ENCODE measurements at places on chromosomes 3 and 15.

DNA sequence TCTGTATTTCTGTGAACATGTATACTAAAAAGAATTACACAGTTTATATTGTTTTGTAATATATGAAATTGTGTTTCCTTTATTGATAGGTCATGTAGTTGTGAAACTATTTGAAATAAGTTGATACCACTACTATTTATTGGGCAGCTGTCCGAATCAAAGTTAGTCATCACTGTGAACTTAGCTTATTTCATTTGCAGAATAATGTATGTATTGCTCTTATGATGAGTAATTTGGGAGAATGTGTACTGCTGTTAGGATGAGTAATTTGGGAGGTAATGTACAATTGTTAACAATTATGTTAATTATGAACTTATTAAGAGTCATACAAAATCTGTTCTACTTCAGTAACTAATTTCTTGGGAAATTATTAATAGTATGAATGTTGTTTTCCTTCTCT is 22.2 kb downstream of the FXR1 start:
- no peak for DNase-seq

- DNase-seq: no peak
These were observed 517.2 kb upstream of the CBLB start for GRCh38 chr3:106386050-106386449.

DNA sequence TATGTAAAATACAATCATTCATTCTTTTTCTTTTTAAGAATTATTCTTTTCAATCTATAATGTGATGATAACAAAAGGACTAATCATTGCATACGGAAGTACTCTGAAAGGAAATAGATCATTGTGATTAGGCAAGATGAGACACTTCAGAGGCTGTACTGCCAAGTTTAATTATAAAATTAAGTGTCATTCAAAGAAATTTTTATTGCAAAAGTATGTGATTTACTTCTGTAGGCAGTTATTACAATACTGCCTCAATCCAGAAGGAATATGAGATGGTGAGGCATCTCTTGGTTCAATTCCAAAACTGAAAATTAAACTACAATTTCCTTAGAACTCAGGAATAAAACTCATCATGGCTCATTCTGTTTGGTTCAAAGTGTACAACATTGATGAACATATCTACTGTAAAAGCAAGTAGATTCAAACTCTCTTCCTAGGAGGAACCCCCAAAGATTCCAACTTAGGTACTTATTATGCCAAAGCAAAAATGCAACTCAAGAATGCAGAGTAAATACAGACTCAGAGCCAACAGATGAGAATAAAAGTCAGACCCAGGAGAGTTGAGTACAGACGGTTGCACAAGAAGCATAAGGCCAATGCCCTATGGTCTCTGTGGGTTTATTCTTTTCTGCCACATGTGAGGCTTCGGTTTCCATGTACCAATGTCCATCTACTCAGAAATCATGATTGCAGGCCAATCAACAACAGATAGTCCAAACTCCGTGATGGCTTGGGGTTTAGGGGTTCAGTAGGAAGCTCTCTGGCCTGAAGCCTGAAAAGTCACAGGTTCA is 118.5 kb upstream of the WNT5A start:
- DNase-seq: no peak

DNA sequence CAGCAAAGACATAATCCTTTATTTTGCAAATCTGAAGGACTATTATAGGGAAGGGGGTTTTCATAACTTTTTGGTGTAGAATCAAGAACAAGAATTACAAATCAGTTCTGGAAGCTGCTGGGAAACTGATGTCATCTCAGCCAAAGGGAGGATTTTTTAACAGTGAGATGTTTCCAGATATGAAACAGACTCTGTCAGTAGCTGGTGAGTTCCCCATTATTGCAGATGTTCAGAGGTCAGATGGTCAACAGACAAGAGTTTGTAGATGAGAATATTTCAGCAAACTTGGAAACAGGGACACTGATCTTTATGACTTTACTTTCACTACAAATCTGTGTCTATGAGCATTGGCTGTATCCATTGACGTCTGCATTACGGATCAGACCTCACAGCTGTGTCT is 71.9 kb upstream of the LPP start:
- no peak for DNase-seq

DNA sequence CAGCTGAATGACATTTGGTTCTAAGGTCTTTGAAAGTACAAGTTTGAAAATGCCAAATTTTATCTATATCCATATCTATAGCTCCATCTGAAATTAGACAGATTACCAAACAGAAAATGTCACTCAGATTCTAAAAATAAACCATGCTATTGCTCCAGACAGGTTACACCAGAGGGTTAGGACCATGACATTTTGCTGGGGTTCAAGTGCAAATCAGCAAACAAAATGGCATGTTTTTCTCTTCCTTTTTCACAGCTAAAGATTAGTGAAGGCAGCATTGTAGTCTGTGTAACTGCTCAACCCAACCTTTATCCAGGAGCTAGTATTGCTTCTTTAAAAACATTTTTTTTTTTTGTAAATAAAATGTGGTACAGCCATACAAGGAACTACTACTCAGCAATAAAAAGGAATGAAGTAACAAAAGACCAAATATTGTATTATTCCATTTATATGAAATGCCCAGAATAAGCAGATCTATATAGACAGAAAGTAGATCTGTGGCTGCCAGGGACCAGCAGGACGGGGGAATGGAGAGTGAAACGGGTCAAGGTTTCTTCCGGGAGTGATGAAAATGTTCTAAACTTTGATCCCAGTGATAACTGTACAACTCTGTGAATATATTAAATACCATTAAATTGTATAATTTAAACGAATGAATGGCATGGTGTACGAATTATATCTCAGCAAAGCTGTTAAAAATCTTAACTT is 18.2 kb downstream of the VGLL4 start:
- no peak for DNase-seq

- DNase-seq: no peak
These were observed 89.4 kb upstream of the ANKRD34C start for GRCh38 chr15:79193103-79193502.

- DNase-seq: no peak
These were observed 9.7 kb upstream of the TATDN2 start for GRCh38 chr3:10238345-10239183.

DNA sequence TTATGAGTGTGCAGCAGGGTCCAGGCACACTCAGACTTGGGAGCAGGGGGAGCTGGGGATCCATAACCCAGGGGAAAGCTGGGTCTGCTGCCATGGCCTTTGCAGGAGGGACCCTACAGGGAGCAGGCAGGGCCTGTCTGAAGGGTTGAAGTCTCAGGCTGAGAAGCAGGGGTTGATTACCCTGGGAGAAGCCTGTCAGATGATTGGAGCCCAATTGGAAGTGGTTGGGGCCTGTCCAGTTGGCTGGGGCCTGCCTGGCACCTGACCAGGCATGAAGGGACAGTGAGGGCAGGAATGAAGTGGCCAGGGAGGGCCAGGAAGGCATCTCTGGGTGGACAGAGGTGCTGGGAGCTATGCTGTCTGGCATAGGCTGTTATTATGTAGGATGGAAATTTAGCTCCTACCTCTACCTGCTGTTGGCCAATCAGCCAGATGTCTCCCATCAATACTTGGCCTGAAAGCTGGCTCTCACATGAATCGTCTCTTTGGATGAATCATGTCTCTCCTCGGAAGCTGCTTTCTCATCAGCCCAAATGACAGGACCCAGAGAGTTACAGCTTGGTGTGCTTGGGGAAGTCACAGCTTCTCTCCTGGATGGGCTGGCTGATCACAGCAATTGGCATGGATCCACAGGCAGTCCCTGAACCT is 27.4 kb upstream of the SLCO2A1 start:
- DNase-seq: no peak

DNA sequence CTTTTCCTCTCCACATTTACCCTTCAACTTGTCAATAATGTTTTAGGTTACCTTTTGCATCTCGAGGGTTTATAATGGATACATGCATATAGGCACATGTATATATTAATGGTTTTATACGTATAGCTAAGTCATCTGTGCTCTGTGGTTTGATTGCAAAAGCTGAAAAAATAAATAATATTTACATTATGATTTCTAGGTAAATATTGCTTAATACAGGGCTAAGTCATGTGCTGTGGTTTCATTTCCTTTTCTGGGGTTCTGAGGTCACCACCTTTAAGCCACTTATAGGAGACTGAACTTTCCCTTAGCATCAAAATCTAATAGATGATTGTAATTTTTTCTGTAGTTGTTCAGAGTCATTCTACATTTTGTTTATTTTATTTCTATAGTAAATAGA is 33.1 kb downstream of the LPP start:
- DNase-seq: no peak

DNA sequence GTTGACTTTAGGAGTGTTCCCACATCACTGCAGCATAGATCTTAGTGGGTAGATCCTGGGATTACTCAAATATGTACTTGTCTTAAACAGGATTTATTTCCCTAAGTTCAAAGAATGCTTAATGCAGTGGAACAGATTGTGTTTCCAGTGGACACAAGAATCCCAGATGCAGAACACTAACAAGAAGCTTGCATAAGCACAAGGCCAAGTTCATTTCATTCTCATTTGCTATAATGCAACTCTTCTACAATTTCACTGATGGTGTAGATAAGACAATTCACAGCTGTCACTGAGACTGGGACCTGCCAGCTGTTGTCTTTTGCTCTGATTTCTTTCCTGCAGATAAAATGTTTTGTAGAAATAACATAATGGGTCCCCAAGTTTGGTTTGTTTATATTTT is 225.6 kb downstream of the NFKBIZ start:
- no peak for DNase-seq

DNA sequence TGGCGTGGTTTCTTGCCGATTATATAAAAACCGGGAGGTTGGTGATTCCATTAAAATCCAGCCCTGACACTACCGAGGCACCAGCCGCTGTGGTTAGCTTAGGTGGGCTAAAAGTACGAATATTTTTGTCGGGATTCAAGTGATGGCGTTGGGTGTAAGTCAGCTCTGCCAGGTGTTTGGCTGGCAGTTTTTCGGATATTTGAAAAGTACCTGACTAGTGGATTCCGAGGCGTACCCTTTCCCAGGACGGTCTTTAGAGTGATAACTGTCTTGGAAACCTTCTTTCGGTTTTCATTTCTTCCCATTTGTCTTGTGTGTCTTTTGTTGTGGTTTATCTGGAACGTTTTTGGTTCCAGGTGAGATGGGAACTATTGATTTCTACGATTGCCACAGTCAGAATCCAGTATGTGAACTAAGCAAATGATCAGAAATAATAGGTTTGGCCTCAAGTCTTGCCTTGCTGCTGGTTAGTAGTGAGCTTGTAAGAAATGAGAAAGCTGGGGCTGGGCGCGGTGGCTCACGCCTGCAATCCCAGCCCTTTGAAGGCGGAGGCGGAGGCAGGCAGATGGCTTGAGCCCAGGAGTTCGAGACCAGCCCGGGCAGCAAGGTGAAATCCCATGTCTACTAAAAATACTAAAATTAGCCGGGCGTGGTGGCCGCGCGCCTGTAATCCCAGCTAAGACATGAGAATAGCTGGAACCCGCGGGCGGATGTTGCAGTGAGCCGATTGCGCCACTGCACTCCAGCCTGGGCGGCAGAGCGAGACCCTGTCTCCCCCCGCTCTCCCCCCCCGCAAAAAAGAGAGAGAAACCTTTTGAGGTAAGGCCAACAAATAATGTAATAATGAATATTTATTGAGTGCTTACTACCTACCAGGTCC is 1.4 kb downstream of the FYTTD1 start:
- no peak for DNase-seq

DNA sequence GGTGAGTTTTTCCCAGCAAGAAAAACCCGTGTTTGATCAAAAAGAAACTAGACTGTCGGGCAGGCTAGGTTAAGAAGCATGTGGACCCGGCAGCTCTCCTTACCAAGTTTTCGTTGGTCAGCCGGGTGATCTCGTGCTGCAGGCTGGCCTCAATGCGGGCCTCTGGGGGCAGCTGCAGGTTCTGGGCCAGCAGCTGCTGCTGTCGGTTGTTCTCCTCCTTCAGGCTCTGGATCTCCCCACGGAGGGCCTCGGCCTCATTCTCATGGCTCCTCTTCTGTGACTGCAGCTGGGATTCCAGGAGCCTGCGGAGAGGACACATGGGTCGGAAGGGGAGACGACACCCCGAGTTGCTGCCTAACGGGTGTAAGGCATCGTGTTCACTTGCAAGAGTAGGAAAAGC is 44.5 kb upstream of the MYO5C start:
- no peak for DNase-seq

DNA sequence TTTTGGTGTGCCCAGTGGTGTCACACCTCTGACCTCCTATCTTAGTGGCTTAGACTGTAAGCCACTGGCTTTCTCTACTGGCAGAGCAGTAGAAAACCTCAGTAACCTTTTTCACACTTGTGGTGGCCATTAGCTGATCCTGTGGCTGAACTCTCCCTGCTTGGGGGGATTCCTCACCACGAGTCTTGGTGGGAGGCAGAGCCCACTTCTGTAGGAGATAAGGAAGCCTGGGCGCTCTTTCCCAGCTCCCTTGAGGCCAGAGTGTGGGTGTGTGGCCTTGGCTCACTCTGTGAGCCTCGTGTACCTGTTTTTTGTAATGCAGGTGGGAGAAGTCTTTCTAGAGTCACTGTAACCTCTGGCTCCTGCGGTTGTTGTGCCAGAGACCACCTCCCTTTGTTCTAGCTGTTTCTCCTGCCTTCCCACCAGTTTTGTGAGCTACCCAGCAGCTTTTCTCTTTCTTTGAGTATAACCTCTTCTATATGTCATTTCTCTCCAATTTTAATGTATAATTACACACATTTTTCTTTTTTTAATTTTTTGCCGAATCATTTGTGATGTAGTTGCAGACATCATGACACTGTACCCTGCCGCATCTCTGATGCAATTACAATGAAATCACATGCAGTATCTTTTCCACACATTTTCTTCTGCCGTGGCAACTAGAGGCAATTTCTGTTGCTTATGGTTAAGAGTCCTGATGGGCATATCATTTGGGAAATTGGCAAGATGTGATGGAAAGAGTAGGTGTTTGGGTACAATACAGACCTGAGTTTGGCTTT is 13.8 kb downstream of the XCR1 start:
- DNase-seq: no peak

- no peak for DNase-seq
These were observed 1149.6 kb downstream of the IGSF11 start for GRCh38 chr3:117885011-117885441.

GRCh38 chr15:55319537-55320237 is 665 bp downstream of the PIGB start:
- DNase-seq: no peak

GRCh38 chr3:114973536-114973935 is 173.6 kb downstream of the ZBTB20 start:
- no peak for DNase-seq

DNA sequence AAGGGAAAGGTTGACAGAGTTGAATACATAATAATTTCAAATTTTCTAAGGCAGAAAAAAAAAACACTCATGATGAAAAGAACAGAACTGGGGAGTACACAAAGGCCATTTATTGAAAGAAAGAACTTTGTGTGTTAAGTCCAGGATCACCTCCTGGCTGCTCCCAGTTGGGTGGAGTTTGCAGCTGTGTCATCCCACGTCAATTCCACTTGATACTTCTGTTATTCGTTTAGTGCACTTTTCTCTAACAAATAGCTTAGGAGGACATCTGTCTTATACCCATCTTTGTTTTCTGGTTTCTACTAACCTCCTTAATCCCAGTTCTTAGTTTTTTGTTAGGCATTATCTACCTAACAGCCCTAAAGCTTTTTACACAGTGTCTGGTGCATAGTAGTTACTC is 44.7 kb downstream of the SGO1 start:
- DNase-seq: no peak

GRCh38 chr3:47741925-47742324 is 39.8 kb downstream of the SMARCC1 start:
- DNase-seq: no peak

GRCh38 chr3:183430325-183430957 is 2.0 kb upstream of the MCF2L2 start:
- DNase-seq: no peak

Data from CMK (cell line).